Type B pancreatic cell (in vitro differentiated cells): ENCODE measurements at places on chromosomes 5 and 9.

DNA sequence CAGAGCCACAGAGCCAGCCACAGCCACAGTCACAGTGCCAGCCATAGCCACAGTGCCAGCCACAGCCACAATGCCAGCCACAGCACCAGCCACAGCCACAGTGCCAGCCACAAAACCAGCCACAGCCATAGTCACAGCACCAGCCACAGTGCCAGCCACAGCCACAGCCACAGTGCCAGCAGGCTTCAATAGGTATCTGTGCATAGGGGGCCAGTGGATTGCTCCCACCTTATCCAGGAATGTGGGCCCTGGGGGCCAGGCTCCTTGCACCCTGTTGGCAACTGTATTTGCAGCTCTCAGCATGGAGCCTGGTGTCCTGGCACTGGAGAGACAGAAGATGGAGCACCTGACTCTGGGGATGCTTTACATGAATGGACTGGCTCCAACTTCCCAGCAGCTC lies 111.7 kb upstream of the IRX2 start:
- no peak for DNase-seq

GRCh38 chr5:102089883-102090282 lies 206.2 kb downstream of the SLCO4C1 start:
- no peak for DNase-seq

- DNase-seq, result no peak
These were observed 30.1 kb upstream of the ZNF782 start for GRCh38 chr9:96884443-96884842.

DNA sequence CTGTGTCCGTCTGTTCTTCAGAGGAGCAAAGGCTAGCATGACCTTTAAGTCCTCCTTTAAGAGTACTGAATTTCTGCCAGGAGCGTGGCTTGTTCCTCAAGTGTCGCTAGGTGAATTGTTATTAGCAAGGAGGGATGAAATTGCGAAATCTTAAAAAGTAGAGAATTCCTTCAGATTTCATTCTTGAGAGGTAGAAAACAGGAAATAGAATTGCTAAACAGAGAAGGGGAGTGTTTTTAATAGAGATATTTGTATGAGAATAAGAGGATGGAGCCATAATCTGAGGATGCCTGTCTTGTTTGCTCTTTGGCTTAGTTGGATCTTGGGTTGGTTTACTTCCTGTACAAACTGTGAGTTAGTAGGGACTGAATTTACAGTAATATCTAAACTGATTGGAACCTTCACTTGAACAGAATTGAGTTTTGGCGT lies 39.2 kb downstream of the EXOSC2 start:
- DNase-seq, result no peak

GRCh38 chr5:72110394-72111013 lies 3.2 kb downstream of the MAP1B start:
- DNase-seq, result no peak

GRCh38 chr9:110592044-110592830 lies 12.7 kb upstream of the SVEP1 start:
- DNase-seq, result no peak

DNA sequence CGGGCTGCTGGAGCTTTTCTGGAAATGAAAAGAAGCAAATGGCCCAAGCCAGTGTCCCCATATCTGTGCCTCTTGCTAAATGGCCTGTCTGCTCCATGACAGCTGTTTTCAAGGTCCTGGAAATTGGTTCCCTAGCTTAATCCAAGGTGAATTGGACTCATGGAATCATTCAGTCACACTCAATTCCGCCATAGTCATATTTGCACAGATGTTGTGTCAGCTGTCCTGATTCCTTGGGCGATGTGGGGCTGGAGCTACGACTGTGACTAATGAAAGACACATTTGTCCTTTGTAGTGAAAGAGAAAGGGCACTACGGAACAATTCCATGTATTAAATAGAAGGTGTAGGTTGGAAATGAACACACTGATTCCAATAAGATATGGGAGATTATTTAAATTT lies 102.9 kb upstream of the MEGF10 start:
- DNase-seq, result no peak

GRCh38 chr5:175663186-175664184 lies 5.6 kb downstream of the HRH2 start:
- no peak for DNase-seq

- DNase-seq, result no peak
These were observed 30.7 kb upstream of the MYOT start for GRCh38 chr5:137836997-137837396.

GRCh38 chr9:5460157-5460556 lies 9.8 kb downstream of the CD274 start:
- no peak for DNase-seq

DNA sequence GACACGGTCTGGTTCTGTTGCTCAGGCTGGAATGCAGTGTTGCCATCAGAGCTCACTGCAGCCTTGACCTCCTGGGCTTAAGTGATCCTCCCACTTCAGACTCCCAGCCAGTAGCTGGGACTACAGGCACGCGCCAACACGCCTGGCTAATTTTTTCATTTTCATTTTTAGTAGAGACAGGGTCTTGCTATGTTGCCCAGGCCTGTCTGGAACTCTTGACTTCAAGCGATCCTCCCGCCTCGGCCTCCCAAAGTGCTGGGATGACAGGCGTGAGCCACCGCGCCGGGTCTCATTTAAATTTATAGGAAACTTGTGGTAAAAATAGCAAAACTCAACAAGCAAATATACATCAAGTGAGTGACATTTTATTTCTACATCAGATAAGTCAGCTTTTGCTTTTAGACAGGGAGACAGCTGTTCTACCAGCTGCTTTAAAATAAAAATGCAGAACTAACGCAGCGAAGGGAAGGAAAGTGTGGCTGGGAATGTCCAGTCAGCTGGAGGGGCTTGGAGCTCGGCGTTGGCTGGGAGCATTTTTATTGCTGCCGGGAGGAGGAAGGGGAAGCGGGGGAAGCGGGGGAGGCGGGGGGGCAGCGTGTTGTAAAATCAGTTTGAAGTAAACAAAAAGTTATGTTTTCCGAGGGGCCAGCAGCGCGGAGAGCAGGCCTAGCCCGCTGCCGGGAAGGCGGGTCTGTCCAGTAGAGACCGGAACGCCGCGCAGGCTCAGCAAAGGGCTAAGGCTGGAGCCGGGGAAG lies 707 bp upstream of the ZFYVE16 start:
- DNase-seq, result no peak

DNA sequence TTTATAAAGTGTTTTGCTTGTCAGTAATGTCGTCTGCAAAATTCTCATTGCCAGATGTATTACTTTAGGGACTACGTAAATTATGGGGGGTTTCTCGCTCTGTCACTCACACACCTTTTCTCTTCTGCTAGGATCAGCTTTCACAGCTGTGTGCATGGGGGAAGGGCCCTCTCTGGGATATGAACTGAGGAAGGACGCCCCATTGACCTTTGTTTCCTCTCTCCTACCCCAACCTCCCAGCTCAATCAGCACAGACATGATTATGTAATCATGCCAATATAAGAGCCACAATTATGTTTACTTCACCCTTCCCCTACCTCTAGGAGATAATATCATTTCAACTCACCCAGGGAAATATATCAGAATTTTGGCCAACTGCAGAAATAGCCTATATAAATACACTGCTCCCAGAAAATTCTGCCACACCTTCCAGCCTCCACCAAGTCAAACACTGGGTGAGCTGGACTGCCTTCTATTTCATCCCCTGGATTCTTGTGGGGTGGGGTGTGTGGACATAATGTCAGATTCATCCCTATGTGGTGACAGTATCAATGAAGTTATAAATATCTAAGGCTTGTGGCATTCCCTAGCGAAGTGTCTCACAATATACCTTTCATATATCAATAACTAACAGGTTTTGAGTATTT lies 12.6 kb upstream of the SEMA5A start:
- no peak for DNase-seq

- DNase-seq, result no peak
These were observed 478.7 kb downstream of the SEMA5A start for GRCh38 chr5:9067154-9067553.

DNA sequence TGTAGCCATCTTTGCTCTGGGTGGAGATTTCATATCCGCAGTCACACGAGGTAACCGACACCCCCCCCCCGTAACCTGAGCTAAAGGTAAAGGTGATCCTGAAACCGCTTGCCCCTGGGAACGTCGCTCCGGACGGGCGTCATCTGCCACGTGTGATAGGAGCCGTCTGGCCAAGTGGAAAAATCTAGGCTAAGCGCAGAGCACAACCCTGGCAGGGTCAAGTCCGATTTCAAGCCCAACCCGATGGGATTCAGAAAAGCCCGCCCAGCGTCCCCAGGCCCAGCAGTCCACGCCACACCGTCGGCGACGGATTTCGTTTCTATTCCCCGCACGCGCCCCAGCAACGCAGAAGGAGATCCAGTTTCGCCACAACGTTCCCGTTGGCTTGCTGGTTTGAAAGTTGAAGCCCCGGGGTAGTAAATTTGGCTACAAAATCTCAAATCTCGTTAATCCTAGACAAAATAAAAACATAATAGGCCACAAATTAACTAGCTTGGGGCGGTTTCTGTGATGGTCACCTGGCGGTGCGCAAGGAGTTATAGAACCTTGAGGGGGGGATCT lies 32.4 kb upstream of the NFIB start:
- no peak for DNase-seq

DNA sequence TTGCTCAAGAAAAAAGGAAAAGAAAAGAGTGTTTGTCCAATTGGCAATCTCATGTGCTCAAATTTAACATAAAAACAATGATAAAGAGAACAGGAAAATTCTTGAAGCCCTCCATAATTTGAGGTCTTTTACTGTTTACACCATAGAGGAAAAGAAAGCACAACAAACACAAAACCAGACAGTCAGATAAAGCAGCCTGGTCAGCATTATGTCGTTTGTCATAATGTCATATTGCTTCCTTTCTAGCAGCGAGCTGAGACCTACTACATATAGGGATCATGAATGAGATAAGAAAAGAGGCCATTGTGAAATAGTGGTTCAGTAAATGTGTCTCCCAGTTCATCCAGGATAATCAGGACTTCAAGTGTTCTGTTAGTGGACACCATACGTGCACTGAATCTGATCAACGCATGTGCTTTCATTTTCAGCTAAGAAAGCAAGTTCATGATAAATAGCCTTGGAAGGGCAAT lies 64.7 kb upstream of the SELENOP start:
- no peak for DNase-seq

DNA sequence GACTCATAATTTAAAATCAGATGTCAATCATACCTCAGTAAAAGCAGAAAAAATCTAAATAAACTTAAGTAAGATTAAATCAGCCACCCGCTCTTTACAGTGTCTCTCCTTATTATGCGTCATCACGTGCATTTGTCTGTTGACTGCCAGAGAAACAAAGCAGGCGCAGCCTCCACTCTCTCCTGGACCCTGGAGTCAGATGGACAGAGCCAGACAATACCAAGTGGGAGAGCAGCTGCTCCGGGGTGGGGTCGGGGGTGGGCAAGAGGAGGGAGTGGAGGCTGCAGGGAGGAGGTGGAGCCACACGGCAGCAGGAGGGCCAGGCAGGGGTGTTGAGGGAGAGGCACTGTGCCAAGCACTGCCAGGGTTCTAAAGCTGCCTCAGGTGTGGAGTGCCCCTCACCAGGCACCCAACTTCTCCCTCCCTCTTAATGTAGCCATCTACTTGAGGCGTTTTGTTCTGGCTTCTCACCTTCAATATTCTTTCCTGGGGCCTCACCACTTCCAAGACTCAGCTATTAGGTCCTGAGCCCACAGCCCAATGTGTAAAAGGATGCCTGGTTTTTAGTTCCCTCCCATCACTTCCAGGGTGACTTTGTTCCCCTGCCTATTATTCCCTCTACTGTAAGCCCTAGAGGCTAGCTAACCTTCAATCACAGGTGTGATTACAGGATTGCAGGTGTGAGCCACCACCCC lies 96.3 kb downstream of the GLDC start:
- DNase-seq, result no peak

DNA sequence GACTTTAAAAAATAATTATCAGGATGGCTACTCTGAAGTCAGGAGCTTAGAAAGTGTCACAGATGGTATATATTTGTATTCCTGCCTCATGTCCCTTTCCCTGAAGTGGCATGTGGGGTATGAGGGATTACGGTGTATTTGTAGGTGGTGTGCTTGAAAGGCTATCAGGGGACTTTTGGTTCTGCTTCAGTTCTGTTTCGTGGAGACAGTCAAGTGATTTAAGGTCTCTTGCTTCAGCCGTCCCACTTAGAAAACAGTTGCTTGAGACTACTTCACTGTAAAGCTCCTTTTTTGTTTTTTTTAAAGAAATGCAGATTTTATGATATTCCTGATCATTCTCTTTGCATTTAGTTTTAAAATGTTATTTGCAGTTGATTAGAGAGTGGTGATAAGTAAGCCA lies 18.3 kb downstream of the PARP8 start:
- DNase-seq, result no peak

- no peak for DNase-seq
These were observed 197.0 kb downstream of the MCTP1 start for GRCh38 chr5:95087816-95088317.

DNA sequence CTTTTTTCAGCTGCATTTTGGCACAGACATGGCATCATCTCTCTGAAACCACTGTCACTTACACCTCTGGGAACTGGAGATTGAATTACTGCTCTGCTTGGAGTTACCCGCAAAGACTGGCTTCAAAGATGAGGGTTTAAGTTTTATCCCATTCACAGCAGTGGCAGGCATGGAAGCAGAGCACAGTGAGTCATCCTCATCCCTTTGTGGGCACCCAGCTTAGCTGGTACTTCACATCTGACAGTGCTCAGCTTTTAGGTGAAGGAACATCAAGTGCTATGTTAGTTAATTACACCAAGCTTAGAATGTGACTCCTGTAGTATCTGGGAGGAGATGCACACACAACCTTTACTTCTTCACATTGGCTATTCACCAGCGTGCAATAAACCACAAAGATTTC lies 24.8 kb upstream of the ALDH1A1 start:
- no peak for DNase-seq

- no peak for DNase-seq
These were observed 1.6 kb upstream of the ARAP3 start for GRCh38 chr5:141683596-141684141.

DNA sequence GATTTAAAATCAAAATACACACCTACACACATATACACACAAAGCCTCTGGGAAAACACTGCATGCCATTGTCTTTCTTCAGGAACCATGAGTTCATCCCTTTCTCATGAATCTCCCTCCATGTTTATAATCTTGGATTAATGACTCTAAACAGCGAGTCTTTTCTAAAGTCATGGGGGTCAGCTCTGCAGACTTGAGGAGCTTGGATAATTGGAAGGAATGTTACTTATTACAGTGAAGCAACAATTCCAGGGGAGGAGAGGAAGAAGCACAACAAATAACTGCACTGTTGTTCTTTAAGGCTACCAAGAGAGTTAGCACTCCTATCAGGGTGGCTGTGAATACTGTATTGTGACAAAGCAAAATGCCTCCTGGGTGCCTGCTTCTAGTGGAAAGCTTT lies 444.7 kb downstream of the ANXA1 start:
- no peak for DNase-seq

- peak; percentile 83 for DNase-seq
These were observed 20.2 kb downstream of the IGIP start for GRCh38 chr5:140145818-140146522.
